Kidney tubule cell (primary cell): ENCODE measurements at places on chromosomes 4 and X.

DNA sequence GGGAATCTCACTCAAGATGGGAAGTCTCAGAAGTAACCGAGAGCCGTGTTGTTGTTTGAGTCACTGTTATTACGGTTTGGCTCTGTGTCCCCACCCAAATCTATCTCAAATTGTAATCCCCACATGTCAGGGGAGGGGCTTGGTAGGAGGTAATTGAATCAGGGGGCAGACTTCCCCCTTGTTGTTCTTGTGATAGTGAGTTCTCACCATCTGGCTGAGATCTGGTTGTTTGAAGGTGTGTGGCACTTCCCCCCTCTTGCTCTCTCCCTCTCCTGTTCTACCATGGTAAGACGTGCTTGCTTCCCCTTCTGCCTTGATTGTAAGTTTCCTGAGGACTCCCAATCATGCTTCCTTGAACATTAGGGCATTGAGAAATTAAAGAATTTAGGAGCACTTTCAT is 37.0 kb downstream of the HAND2 start:
- no peak for DNase-seq

DNA sequence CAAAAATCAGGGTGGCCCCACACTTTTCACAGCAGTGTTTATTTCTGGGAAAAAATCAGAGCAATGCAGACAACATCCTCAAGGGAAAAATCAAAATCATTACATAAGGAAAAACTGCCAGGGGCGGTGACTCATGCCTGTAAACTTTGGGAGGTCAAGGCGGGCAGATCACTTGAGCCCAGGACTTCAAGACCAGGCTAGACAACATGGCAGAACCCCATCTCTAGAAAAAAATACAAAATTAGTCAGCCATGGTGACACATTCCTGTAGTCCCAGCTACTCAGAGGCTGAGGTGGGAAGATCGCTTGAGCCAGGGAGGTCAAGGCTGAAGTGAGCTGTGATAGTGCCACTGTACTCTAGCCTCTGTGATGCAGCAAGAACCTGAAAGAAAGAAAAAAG is 102.8 kb downstream of the NAF1 start:
- peak; percentile 62 for DNase-seq

GRCh38 chr4:118758293-118758692 is 73.1 kb downstream of the METTL14 start:
- DNase-seq: no peak

DNA sequence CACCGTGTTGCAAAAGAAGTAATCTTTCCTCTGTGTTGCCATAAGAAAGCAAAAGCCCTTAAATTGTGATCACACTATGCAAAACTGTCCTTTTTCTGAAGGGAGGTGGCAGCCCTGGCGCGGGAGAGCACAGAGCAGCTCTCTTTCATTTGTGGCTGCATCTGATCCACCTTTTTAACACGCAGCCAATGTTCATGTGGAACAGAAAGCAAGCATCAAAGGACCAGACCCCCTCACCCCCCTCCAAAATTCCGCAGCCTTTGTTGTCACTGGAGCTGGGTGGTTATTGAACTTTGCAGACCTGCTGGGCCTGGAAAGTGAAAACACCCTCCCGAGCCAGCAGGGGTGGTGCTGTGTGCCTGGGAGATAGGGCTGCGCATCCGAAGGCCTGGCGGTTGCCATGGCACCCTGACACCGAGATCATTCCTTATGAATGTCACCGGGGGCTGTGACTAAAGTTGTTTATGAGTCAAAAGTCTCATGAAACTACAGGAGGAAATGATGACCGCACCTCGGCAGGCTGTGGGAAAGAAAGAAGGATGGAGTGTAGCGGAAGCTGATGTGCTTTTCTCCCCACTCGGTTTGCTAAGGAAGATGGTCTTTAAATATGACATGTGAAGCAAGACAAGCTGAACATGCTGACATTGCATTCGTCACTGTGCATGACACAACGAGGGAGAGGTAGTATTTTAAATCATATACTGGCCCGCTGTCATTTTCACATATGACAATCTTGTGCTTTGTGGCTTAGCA is 367.4 kb downstream of the UNC5C start:
- DNase-seq: peak; percentile 54

DNA sequence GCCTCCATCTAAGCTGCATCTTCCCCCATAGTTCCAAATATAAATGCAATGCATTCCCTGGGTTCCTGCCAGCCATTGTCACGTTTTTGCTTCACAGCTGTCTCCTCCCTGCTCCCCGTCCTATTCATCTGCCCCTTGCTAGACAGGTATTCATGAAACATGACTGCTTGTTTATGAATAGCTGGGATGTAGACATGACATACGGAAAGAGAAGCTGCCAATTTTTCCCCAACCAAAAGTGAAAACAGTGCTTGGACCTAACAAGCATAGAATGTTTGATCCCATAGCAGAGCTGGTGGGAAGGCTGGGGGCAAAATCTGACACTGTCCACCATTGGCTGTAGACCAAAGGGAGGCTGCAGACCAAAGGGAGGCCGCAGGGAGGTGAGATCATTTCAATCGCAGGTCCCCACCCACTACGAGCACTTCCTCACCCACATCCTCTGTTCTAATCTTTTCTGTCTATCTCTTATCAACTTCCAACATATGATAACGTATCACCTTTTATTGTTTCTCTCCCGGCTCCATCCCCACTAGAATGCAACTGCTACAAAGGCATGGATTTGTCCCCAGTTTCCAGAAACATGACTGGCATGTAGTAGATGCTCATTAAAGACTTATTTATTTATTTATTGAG is 8.5 kb upstream of the GYG2 start:
- no peak for DNase-seq

- DNase-seq: no peak
Observed at GRCh38 chrX:96464880-96465558, 219.6 kb upstream of the DIAPH2 start.

DNA sequence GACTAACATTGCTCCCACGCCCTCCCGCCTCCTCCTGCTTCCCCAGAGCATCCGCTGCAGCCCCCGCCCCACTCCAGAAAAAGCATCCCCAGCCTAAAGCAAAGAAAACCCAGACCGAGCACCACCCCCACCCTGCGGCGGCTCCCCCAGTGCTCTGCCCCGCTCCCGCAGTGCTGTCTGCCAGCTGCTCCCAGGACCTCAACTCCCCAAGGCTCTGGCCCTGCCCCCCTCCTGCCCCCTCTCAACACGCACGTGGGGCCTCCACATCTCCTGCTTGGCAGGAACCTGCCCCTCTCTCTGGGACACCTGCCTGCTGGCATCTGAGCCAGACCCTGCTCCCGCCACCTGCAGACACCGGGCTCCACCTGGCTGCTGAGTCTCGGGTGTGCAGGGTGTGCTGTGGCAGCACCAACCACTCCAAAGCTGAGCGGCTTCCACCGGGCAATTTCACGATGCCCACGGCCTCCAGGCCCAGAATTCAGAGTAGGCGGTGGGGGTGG is 79.4 kb downstream of the FAM53A start:
- DNase-seq: peak; percentile 9

DNA sequence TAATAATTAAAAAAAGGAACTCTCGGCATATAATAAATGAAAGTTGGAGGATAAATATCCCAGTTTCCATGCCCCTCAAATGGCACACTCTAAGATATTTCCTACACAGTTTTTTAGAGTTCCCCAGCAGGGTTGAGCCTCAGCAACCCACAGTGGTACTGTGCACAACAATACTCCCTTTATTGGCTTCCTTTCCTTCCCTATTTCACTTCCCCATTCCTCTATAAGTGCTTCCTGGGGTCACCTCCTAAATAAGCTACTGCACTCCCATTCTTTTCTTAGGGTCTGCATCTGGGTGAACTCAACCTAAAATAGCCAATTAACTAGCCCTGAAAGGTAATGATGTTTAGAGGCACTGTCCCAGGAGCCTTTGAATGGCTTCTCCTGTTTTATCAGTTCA is 76.4 kb upstream of the NHS start:
- DNase-seq: no peak

DNA sequence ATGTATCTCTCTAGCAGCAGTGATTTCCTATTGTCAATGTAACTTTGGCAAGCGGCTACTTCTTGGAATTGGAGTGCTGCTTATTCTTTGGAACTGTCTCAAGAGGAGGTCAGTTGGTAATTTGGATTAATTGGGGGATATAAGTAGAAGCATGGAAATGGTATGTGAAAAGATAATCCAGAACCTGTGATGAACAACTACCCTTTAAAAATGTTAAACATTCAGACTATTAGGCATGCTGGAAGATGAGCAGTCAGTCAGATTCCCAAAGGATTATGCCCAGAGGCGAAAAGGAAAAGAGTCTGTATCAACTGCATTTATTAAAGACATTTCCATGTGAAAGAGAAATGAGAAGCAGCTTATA is 62.5 kb downstream of the SEC24D start:
- no peak for DNase-seq

GRCh38 chr4:38154681-38155588 is 194.7 kb downstream of the PTTG2 start:
- no peak for DNase-seq

GRCh38 chrX:13103188-13103913 is 58.9 kb upstream of the FAM9C start:
- no peak for DNase-seq

DNA sequence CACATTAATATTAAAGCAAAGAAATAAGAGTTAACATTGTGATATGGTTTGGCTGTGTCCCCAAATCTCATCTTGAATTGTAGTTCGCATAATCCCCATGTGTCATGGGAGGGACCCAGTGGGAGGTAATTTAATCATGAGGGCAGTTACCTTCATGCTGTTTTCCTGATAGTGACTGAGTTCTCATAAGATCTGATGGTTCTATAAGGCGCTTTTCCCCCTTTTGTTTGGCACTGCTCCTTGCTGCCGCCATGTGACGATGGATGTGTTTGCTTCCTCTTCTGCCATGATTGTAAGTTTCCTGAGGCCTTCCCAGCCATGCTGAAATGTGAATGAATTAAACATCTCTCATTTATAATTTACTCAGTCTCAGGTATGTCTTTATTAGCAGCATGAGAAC is 153.8 kb upstream of the GALNT7 start:
- DNase-seq: no peak

DNA sequence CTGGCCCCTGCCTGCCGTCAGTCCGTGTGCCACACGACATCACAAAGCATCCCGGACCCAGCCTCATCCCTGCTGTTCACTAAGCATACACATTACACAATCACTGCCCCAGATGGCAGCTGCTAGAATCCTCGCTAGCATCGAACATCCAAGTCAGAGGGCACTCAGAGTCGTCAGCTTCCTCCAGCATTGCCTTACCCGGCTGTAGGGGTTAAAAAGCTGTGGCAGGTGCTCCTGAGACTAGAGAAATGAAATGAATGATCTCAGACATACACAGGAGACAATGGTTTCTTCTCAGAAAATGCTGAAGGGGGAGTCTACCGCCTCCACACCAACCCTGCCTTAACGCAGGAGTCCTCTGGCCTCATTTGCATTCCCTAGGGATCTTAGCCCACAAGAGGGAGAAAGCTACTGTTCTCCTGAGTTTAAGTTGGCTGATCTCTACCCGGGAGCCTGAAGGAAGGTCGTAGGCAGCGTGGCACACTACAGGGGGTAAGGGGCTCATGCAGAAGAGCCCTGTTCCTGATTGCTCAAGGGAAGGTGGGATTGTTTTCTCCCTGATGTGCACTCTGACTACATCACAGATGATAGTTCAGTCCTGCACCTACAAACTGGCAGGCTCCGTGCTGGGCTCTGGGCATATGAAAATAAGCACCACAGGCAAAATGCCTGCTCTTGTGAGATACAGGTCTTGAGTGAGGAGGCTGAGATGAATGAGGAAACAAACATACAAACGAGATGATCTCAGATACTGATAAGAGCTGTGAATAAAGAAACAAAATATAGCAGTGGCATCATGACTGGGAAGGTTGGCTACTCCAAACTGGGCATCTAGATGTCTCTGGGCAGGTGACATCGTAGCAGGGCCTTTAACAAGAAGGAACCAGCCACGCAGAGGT is 2.6 kb upstream of the KIAA0232 start:
- no peak for DNase-seq

DNA sequence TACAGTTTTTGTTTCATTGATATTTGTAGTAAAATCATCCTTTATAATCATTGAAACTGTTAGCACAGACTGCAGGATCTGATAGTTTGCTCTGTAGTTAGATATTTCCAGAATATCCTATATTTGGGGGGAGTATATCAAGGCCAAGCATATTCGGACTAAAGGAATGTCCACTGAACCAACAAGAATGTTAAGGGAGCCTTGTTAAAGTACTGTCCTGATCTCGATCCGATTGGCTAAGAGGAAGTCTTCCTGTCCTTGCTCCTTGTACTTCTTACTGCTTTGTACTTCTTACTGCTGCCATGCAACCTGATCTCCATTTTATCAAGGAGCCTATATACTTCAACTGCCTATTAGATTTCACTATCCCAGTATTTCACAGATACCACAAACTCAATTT is 449.3 kb downstream of the RPA4 start:
- DNase-seq: peak; percentile 11

- DNase-seq: peak; percentile 7
Observed at GRCh38 chrX:153780678-153781427, at the start of gene SRPK3. TSS of gene SRPK3 (plus strand) at chrX:153781041. CDS start at chrX:153781087, 46 bp downstream.

DNA sequence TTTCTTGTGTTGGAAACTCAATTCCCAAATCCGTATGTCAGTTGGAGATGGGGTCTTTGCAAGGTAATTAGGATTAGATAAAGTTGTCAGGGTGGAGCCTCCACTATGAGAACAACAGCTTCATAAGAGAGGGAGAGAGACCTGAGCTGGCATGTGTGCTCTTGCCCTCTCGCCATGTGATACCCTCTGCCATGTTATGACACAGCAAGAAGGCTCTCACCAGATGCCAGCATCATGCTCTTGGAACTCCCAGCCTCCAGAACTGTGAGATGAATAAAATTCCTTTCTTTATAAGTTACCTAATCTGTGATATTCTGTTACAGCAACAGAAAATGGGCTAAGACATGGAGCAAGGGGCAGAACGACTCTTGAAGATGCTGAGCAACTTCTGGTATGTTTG is 201.9 kb upstream of the BOD1L1 start:
- DNase-seq: peak; percentile 26

- no peak for DNase-seq
Observed at GRCh38 chr4:121219227-121219626, 55.1 kb upstream of the TNIP3 start.

DNA sequence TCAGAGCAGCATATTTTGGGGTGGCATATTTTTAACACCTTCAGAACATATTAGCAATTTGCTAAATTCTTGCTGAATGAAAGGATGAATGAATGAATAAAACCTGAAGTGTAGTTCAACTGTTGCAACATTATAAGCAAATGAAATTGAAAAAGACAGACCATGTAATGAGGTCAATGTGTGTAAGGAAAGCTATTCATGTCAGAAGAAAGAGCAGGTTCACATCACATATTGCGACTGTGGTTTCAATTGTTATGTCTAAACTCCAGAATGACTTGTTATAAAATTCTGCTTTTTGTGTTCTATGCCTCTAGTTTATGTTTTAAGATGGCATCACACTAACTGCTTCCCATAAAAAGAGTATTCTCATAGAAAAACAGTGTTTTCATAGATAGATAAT is 32.9 kb upstream of the DSPP start:
- DNase-seq: no peak
